ENCODE measurements at places on chromosomes 4 and X.

DNA sequence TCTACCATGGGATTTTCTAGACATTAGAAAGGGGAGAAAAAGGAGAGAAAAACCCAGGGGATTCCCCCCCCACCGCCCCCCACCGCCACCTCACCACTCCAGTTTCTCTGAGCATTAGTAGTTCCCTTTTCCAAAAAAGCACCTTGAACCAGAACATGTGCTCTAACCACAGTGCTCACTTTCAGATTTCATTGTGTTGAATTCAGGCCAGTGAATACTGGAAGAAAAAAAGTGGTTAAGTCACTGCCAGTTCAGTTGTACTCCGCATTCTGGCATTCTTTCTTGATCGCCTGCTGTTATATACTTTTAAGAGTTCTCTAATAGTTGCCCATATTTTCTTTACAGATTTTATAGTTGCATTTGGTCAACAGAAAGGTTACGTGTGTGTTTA is 40.9 kb downstream of the JADE3 start:
- no peak for DNase-seq

DNA sequence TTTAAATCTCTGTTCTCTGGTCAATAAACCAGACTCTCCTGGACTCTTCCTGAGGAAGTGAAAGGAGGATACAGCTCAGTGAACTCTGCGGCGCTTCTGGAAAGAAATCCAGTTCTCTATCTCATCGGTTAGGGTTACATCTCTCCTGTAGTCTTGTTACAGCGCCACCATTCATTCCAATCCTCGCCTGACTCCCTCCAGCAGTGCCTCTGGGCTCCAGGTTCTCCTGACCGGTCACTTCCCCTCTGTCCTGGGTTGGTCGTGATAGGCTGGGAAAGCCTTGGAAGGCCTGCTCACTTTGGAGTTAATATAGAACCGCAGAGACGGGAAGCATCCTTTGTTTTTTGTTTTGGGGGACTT is 97.0 kb upstream of the STOX2 start:
- no peak for DNase-seq

DNA sequence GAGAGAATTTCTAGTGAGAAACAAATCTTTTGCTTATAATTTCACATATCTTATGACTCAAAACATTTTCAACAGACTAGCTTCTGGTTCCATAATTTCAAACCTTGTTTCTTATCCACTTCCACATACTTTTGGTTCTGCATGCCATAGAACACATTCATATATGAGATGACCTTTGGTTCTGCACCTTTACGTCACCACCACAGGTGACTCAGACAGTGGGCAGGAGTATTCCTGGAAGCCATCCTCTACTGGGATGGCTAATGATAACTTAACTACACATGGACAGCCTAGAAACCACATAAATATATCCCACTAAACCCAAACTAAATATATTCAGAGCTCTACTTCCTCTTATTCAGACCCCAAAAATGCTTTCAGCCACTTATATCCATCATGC is 133.3 kb downstream of the DCK start:
- DNase-seq = no peak

GRCh38 chr4:42865572-42866189 is 26.8 kb upstream of the GRXCR1 start:
- DNase-seq = peak; percentile 18

GRCh38 chrX:34426334-34426733 is 230.8 kb downstream of the TMEM47 start:
- DNase-seq = no peak

GRCh38 chrX:72367516-72367915 is 61.8 kb upstream of the CITED1 start:
- no peak for DNase-seq

DNA sequence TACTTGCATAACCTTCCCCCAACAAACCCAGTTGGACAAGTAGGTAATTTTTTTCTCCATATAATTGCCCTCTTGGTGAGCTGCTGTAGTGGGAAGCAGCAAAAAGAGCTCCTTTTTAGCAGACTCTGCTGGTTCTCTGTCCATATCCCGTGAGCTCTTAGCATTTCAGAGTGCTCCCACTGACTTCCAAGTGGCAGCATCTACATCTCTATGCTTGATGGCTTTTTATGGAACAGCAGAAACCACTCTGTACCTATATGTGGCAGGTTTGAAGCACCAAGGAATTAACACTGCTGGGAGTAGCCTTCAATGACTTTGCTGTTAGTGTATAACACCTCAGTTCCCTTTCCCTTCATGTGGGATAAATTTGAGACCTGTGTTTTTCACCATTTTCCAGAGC is 168.4 kb upstream of the NHS start:
- DNase-seq = no peak

DNA sequence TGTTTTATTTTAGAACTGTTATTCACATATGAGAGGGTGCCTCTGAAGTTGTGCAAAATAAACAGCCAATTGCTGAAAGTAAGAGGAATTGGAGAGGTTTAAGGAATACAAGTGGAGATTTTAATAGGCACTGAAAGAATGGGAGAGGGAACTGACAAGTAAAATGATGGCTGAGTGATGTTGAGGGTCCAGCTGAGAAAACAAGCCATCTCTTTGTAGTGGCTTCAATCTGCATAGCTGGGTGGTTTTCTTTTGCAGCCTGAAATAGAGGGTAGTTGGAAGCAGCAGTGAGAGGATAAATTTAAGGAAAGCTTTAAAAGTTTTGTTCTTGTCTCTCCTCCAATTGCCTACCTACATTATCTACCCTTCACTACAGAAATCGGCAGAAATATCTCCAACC is 106.7 kb upstream of the DGKK start:
- DNase-seq = no peak

- no peak for DNase-seq
Observed at GRCh38 chrX:40171513-40172400, 74.0 kb upstream of the BCOR start.

GRCh38 chr4:81455897-81456296 is 15.8 kb downstream of the RASGEF1B start:
- DNase-seq = no peak

Data from Panc1 (cell line).